ENCODE measurements at places on chromosomes 1 and 21.
A peak's percentile ranks its signal among the peaks of the same experiment; 100 is the strongest.

- DNase-seq: no peak
Measured at GRCh38 chr1:162026881-162027280, 3.2 kb upstream of the OLFML2B start.

DNA sequence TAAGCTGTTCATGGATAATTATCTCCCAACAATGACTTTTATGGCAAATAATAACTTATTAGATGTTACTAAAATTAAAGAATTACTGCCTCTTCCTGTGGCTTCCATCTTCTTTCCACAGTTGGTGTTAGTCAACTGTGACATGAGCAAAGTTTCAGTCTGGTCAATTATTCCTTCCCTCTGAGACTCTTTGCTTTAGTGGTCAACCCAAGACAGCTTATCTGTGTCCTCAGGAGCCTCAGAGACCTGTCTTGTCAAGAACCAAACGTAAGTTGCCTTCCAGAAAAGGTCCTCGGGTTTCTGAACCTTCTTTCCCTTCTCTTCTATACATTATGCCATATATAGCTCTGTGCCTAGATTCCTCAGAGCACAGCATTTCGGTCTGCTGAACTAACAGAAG lies 263.2 kb upstream of the ZP4 start:
- no peak for DNase-seq

DNA sequence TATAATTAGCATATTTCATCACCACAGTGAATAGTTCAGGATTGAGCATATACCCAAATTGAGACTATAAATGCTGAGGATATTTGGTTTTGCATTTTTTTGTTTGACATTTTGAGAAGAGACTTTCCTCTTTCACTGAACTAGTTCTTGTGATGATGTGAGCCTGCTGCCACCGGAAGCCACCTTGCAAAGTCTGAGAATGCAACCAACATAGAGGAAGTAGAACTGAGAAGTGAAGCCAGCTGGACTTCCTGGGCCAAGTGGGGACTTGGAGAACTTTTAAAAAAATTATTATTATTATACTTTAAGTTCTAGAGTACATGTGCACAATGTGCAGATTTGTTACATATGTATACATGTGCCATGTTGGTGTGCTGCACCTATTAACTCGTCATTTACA lies 102.3 kb downstream of the RPE65 start:
- no peak for DNase-seq

GRCh38 chr1:182549346-182549745 lies 39.7 kb downstream of the RNASEL start:
- no peak for DNase-seq

DNA sequence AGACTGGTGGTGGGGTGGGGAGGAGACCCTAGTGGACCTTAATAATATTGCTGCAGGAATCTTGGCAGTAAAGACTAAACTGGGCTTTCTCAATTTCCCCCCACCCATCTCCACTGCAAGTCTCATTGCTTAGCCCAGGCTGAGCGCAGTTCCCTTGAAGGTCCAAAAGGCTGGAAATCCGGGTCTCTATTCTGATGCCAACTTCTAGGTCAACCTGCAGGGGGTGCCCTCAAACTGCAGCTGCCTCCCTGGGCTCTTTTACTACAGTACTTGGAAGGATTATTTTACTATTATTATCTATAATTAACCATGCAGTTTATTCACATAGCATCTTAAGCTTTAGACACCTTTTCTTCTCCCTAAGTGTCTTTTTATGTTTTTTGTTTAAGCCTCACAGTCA lies 85.4 kb upstream of the WARS2 start:
- peak; percentile 32 for DNase-seq

DNA sequence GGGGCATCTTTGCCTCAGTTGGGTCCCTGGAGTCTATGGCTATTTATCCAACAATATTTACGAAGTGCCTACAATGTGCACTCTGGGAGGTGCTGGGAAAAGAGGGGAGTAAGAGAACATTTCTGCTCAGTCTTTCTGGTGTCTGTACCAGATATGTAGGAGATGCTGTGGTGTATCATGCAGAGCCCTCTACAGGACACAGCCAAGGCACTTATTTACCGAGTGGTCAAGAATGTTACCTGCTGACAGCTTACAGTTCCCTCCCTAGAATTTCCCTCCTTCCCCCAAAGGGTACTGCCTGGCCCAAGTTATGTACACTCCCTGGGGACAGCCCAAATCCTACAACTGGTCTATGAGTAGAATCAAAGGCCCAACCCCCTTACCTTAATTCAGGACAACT lies 177.7 kb downstream of the C1orf94 start:
- no peak for DNase-seq

DNA sequence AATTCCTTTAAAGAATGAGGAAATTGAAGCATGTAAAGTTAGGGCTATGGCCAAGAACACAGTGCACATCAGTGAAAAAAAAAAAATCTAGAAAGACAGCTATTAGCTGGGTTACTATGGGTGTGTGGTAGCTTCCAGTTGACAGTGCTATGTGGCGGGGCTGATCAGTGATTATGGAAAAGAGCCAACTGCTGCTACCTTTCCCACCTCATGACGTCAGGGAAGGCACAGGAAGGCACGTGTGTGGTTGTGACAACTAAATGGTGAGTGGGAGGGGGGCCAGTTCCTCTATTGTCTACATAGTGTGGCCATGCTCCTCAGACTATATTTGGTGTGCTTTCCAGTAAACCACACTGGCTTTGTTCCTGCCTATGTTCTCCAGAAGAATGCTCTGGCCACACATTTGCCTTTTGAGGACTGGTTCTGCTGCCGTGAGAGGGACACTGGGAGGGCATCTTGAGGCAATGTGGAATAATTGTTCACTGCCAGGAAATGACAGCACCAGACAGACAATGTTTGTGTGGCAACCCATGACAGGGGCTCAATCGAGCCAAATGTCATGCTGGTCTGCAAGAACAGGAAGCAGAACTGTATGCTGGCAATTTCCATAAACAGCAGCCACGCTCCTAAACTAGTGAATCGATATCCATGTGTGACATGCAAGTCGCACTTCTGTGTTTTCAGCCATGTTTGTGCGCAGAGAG lies 3.0 kb upstream of the SDE2 start:
- DNase-seq: no peak

- DNase-seq: no peak
Measured at GRCh38 chr1:160437432-160438316, 37.3 kb downstream of the VANGL2 start.

DNA sequence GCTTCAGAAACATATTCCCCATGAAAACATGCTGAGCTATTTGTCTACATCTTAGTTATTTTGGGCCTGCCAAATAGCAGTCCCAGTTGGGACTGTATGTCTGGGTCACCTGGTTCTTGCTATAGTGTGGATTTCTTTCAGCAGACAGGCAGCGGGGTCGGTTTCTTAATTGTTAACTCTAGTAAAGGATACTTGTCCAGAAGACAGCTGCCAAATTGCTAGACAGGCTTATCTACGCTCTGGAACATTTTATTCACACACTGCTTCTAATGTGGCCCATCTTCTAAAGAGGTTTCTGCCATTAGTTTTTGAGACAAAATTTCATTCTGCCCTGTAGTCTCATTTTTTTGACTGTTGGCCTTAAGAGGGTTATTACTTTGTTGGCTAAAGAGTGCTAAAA lies 217.9 kb downstream of the RWDD3 start:
- no peak for DNase-seq

DNA sequence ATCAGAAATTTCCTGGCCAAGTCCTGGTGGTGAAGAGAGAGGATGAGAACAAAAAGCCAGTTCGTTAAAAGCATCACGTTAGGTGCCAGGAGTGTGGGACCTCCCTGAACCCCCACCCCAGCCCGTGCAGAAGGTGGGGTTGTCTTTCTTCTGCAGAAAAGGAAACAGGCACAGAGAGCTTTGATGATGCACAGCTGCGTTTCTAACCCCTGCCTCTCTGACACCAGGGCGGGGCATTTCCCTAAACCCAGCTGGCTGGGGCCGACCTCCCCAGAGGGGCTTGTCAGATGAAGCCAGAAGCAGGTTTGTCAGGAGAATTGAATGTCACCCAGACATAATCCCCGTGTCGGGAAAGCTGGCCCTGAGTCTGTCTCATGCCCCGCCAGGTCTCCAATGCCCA lies 189.3 kb upstream of the EDN2 start:
- DNase-seq: no peak

DNA sequence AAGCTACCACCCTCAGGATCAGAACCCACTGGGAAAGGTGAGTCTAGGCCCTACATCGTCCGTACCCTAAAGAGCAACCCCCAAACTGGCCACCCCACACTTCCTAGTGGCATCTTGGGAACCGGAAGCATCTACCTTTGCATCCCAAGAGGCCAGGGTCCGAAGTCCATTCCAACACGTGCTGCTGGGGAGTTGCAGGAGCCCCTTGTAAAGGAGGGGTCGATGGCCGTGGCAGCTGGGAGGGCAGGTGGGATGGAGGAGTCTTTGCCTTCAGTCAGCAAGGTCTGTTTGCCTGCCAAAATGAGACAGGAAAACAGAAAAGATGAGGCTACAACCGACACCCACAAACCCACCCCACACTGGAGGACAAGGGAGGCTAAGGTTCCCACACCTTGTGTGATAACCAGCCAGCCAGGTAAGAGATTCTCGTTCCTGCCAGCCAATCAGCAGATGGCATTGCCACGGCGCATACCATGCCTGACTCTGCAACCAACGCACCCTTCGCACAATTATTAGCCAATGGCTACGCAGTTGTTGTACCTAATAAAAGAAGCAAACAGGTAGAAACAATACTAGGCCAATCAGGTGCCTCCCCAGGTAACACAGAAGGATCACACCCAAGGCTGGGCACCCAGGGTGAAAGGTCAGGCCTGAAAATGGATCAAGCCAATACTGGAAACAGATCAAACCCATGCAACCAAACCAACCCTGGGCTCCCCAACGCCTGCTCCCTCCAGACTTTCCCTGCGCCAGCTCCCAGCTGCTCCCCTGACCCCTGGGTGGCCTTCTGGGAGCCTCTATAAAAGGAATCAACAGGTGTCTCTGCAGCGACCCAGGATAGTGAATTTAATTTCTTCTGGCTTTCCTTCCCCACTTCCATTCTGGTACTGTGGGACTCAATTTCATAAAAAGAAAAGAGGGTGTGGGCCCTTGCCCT lies 35.6 kb downstream of the CASZ1 start:
- DNase-seq: no peak

All from HEK293T (cell line).